Activated T-cell treated with anti-CD3 and anti-CD28 coated beads, Interleukin-2, amount 50 U/mL, for 48 hours (primary cell): ENCODE measurements at places on chromosomes 6 and 20.

DNA sequence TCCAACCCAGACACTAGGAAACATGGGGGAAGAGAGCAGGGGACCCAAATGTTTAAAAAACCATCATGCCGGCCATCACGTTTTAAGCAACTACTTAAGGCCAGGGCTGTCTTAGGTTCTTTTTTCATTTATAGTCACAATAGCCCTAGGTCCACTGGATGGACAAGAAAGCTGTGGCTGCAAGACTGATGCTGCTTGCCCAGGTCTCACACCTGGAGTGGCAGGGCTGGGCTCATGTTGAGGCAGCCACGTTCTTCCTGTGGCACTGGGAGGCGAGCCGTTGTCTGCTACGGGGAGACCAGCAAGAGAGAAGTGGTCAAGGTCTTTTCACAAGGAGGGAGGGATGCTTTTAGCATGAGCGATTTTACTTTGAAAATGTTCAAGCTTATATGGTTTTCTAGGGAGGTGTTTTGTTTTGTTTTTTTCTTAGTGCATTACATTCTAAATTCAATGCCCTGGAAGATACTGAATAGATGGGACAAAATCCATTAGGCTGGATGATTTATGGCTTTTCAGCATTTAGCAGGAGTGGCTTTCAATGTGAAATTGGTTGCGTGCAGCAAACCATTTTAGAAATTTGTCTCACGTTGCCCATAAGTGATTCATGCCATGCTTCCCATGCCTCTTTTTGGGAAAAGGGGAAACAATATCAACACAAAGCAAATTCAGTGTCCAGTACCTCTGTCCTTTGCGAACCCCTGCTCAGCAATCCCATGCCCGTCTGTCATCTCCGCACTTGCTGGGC is 106.6 kb upstream of the SNX9 start:
- DNase-seq, result no peak

DNA sequence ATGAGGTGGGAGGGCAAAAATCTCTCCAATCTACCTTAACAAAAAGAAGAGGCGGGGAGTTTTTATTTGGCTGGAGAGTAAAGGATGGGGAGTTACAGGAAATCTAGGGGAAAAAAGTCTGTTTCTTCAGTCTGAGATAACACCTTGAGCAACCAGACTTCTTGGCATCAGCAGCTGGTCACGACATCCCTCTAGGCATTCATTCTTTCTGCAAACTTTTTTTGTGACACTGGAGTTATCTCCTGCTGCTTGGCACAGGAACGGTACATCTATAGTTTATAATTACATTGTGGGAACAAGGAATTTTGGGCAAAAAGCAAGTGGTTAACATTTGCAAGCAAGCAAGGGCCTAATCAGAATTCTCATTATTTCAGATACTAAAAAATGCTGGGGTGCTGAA is 50.6 kb upstream of the IFNGR1 start:
- no peak for DNase-seq

DNA sequence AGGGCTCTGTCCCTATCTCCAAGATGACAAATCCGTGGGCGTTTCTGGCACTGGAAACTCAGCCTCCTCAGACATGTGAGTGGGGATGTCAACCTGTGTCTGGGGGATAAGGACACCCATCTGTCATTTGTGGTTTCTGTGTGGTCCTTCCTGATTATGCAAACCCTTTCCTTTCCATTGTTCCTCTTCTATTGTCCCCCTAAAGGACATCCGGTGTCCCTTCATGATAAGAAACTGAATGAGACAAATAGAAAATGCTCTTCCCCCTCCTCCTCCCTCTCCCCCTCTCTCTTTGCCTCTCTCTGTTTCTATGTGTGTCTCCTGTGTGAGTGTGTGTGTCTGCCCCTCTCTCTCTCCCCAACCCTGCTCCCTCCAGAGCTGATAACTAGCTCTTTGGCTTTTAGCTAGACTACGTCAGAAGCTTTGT is 11.5 kb upstream of the GLP1R start:
- no peak for DNase-seq

- DNase-seq, result peak; percentile 36
Observed at GRCh38 chr20:8454137-8454712, 322.2 kb downstream of the PLCB1 start.

DNA sequence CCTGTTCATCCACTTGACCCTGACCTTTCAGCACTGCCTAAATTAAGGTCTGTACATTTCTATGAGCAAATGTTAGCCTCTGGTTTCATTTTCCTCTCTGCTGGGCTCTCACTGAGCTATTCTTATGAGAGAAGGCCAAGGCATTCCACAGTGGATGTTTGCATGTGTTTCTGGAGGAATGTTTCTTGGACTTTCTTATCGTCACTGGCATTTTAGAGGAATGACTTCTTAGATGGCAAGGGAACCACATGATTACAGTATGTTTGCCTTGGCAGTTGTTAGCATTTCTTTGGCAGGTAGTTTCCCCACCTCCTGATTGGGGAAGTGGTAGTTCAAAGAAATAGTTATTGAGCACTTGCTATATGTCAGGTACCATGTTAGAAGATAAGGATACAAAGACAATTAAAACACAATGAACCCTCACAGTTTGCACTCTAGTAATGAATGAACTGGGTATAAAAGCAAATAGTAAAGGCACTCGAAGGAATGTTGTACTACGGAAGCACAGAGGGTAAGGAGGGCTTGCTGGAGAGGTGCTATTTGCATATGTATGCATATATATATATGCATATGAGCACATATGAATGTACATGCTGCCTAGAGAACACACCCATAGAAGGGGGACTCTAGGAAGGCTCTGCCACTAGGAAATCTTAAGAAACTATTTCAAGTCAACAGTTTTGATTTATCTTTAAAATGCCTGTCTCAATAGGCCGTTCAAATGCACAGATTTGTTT is 307.4 kb downstream of the EYA4 start:
- DNase-seq, result no peak

DNA sequence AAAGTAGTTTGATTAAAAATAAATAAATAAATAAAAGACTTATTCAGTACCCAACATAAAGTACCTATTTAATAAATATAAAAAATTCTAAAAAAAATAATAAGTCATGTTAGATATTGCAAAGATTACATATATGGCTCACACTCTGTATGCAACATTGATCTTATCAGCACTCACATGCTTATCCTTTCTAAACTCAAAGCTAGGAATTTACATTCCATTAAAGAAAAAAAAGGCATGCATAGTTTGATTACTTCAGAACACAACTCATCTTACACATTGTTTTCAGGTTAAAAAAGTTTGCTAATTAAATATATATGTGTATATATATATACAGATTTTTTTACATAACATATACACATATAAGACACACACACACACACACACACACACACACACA is 96.4 kb downstream of the FILIP1 start:
- DNase-seq, result no peak

DNA sequence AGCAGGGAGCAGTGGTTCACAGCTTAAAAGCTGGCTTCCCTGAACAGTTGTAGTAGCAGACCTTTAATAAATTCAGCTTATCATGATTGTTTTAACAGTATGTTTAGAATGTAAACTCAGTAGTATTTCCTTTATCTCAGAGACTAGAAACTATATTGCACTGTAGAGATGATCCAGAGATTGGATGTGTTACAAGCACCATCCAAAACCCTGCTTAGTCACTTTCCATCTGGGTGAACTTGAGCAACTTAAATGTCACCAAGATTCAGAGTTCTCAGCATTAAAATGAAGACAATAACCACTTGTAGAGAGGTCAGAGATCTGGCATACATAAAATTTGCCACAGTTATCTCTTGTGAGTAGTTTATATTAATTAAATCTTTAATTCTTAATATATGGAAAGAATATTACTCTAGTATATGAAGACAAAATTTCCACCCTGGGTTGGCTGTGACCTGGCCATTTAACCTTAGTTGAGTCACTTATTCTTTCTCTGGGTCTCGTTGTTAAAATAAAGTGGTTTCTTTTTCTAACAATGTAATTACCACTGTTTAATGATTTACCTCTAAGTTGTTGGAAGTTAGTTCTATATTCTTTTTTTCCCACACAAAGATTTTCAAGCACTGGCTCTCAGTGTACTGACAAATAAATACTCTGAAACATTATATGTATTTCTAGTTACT is 239.2 kb upstream of the FKBP1C start:
- DNase-seq, result no peak

GRCh38 chr6:114354482-114354881 is 11.7 kb upstream of the HS3ST5 start:
- DNase-seq, result no peak

GRCh38 chr6:31908791-31909190 is 6.9 kb upstream of the ZBTB12 start:
- no peak for DNase-seq

DNA sequence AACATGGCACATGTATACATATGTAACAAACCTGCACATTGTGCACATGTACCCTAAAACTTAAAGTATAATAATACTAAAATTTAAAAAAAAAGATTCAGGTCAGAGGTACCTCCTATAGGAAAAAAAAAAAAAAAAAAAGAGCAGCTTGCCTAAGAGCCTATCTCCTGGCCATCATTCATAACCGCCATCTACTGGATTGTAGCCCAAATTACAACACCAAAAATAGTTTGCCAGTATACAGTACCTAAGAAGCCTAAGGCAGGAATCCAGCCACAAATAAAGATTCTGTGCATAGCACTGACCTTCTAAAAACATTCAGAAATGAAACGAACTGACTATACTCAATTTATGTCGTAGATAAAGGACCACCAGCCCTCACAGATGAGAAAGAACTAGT is 438.4 kb upstream of the ADGRB3 start:
- DNase-seq, result no peak

- DNase-seq, result no peak
Observed at GRCh38 chr6:108587258-108588059, 26.7 kb downstream of the FOXO3 start.

GRCh38 chr6:35776364-35777215 is at the start of gene CLPSL2:
Gene CLPSL2 (plus strand): TSS chr6:35776598. CDS start chr6:35776619, 21 bp downstream.
- DNase-seq, result peak; percentile 28

- peak; percentile 74 for DNase-seq
Observed at GRCh38 chr20:32189691-32190615, 17.6 kb downstream of the PLAGL2 start.

- no peak for DNase-seq
Observed at GRCh38 chr20:60038400-60039008, 80.3 kb downstream of the CDH26 start.

GRCh38 chr6:106122938-106123656 is 37.0 kb downstream of the PRDM1 start:
- no peak for DNase-seq

DNA sequence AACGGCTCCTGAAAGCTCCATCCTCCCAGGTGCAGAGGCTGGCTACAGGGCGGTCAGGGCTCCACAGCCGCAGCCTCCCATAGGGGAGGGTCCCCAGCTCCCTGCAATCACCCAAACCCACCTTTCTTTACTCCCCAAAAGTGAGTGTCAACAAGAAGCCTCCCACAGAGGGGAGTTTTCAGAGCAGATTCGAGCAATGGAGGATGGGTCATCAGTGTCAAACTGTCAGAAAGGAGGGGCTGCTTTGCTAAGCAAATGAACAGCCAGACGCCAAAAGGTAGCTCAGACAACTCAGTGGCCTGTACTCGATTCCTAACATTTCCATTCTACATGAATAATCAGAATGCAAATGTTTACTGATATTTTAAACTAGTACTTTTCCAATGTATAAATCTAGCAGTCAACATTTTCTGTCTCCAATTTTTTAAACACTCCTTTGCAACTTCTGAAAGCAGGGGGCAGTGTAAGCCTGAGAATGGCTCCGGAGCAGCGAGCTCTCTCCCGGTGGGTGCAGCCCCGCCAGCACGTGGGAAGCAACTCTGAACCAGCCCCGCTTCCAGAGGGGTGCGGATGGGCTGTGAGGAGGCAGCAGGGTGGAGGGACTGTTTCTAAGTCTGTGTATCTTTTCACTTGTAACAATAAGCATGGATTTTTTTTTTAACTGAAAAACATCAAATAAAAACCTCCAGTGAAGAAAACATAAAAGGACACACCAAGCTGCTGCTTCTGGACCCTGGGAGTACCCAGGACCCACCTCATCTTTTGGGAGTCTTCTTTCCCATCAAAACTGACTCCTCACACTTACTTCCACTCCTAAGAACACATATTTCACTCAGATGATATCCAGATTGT is 54.9 kb downstream of the TAF4 start:
- DNase-seq, result peak; percentile 68

GRCh38 chr6:24766680-24767462 is 7.9 kb upstream of the GMNN start:
- DNase-seq, result no peak

DNA sequence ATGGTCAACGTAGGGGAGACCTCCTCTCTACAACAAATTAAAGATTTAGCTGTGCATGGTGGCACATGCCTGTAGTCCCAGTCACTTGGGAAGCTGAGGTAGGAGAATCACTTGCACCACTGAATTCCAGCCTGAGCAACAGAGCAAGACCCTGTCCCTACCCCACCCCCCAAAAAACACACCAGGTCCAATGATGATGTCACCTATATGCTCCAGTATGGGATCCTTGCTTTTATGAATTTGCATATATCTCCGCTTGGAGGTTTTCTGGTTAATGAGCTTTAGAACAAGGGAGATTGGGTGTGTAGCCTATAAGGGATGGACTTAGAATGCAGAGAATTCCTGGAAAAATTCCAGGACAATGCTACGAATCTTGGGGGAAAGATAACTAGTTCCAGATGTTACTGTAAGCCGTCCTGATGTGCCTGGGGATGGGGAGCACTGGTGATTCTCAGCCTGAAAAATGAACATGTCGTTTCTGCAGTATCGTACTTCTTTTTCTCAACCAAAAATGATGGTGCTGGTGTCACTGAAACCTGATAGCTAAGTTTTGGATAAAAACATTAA is 61.1 kb downstream of the ZBTB2 start:
- no peak for DNase-seq

- no peak for DNase-seq
Observed at GRCh38 chr6:54013966-54014365, 97.3 kb upstream of the MLIP start.

GRCh38 chr6:119256978-119257462 is 92.5 kb downstream of the MAN1A1 start:
- no peak for DNase-seq

DNA sequence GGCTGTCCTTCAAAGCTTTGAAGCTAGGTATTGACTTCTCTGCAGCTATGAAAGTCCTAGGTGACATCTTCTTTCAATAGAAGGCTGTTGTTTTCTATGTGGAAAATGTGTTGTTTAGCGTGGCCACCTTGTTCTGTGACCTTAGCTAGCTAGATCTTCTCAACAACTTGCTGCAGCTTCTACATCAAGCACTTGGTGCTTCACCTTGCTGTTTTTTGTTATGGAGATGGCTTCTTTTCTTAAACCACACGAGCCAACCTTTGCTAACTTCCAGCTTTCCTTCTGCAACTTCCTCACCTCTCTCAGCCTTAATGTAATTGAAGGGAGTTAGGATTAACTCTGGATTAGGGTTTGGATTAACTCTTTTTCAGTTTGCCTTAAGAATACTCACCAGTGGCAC is 128.6 kb upstream of the MMS22L start:
- DNase-seq, result no peak

- DNase-seq, result no peak
Observed at GRCh38 chr6:169474362-169474761, 220.7 kb upstream of the THBS2 start.

DNA sequence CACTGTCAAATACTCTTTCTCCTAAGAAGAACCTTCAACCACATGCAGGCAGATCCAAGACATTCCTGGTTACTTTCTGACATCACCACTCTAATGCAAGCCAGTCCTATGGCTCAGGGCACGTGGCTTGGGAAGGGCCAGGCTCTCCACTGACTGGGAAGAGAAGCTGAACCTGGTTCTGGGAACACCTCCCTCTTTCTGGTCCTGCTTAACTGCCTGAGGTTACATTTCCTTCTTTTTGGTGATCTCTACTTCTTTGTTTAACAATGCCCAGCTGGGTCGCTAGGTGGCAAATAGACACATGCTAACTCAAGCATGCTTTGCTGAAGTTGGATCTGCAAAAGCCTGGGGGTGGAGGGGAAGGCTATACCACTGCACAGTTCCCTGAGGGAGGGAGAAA is 249.8 kb downstream of the GMDS start:
- no peak for DNase-seq

- DNase-seq, result no peak
Observed at GRCh38 chr6:56624046-56624727, 18.5 kb downstream of the DST start.
